Forelimb muscle (tissue), 1 donor: ENCODE measurements at places on chromosomes 6 and 20. TPM values are rescaled to one million over a fixed set of nuclear protein-coding genes. Genes with fewer than 3 reads are reported as not detected.

ARFGEF3 gene
- 1.7 TPM for polyA plus RNA-seq

SFT2D1 gene
- 35.1 TPM for polyA plus RNA-seq

TFB1M gene
- 14.3 TPM for polyA plus RNA-seq

CD93 gene
- polyA plus RNA-seq = 49.7 TPM

ZNF391 gene
- 3.7 TPM for polyA plus RNA-seq

SEMG1 gene
- polyA plus RNA-seq = not detected

EBF4 gene
- polyA plus RNA-seq = 9.0 TPM

CCN2 gene
- polyA plus RNA-seq = 27.2 TPM

GRCh38 chr20:3313683-3314065 is 74.7 kb upstream of the SLC4A11 start:
- DNase-seq = no peak

GRCh38 chr6:112253841-112254816 is at the start of gene LAMA4:
TSS of gene LAMA4 (minus strand) at chr6:112254567. CDS start at chr6:112254150, 417 bp downstream.
- DNase-seq = no peak

- DNase-seq = no peak
These were observed 23.5 kb upstream of the OCSTAMP start for GRCh38 chr20:46573788-46574584.

GRCh38 chr6:148698671-148699180 is 48.1 kb upstream of the UST start:
- DNase-seq = no peak

- DNase-seq = no peak
These were observed 3.2 kb upstream of the IFNGR1 start for GRCh38 chr6:137222381-137222780.

- no peak for DNase-seq
These were observed 56.6 kb upstream of the RREB1 start for GRCh38 chr6:7050872-7051779.

GRCh38 chr6:119330520-119331113 is 18.9 kb downstream of the MAN1A1 start:
- no peak for DNase-seq

DNA sequence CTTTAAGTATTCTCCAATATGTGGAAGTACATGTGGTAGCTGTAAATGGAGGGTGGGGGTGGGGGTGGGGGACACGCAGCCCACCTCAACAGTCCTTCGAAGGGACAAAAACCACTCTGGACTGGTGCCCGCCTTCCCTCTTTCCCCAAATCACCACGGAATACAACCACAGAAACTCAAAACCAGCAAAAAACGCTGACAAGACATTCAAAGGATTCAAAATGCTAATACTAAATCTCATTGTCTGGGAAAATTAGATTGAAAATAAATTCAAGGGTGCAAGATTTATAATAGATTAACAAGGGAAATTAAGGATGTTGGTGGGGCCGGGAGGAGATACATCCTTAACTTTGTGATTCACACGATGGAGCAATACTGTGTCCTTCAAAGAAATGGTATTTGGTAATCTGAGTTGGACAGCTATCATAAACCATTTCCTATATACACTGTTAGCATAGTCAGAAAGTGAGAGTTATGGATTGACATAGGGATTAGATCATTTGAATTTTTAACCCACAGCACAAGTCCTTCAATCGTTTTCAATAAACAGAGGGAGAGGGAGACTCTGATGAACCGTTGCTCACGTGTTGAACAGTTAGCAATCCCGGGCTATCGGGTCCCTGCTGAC is 766 bp upstream of the TBC1D22B start:
- DNase-seq = no peak

DNA sequence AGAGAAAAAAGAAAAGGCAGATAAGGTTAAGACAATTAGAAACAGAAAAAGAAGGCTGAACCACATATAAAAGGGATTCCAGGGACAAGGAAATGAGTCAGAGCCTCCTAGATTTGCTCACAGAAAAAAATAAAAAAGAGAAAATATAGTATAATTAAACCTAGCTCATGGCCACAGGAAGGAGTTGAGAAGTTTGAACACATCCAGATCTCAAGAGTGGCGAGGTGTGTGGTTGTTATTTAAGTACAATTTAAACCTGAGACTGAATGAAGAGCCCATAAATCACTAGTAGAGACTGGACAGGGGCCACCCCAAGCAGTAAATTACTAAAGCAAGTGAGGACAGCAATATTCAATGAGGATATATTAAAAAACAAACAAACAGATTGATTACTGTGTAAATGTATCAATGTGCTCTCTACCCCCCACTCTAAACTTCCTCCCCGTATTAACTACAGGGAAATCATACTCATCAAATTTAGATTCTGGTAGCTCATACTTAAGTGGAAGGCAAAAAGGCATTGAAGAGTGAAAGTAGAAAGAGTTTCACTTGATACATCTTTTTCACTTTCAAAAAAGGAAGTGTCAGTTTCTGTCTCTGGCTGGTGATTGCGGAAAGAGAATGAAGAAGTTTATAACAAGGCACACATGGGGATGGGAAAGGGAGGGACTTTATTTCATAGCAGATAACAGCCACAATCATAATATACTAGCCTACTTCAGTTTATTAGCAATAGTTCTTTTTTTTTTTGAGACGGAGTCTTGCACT is 49.3 kb upstream of the SCAF8 start:
- DNase-seq = no peak

- no peak for DNase-seq
These were observed 17.8 kb upstream of the MYT1 start for GRCh38 chr20:64146301-64146935.

- DNase-seq = no peak
These were observed 45.1 kb downstream of the SPATA2 start for GRCh38 chr20:49870261-49870660.

DNA sequence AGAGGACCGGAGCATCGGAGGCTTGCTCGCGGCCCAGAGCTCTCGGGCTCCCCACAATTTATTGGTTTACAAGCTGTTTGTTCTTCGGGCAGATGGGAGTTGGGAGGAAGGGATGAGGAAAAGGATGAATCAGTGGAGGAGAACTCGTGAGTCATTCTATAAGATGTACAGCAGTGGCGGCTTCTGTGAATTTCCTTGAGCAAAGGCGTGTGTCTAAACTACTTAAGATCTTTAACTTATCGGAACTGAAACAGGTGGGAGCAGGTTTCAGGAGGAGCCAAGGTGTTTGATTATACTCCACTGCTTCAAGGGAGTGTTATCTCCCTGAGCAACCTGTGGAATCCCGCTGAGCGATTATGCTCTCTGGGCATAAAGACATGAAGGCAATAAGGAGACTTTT is 50.5 kb upstream of the IBTK start:
- no peak for DNase-seq

DNA sequence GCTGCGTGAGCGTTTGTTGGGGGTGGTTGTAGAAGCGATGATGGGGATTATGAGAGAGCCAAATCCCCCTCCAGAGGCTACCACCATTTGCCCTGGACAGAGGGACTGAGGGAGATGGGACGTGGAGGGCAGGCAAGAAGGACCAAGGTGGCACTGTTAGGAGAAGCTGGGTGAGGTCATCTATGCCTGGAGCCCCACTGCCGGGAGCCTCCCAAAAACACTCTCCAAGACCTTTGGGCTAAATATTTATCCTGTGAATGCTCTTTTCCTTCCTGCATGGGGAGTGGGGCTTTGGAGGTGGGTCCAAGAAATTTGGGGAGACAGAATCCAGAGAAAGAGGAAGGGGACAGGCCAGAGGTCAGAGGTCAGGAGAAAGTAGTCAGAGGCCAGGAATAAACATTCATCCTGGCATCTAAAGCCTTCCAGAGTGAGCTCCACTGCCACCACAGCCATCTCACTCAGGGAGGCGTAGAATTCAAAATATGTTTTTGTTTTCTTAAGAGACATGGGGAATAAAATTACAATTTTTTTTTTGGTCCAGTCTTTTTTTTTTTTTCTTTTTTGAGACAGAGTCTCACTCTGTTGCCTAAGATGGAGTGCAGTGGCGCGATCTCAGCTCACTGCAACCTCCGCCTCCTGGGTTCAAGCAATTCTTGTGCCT is 17.8 kb upstream of the PTGIS start:
- no peak for DNase-seq

DNA sequence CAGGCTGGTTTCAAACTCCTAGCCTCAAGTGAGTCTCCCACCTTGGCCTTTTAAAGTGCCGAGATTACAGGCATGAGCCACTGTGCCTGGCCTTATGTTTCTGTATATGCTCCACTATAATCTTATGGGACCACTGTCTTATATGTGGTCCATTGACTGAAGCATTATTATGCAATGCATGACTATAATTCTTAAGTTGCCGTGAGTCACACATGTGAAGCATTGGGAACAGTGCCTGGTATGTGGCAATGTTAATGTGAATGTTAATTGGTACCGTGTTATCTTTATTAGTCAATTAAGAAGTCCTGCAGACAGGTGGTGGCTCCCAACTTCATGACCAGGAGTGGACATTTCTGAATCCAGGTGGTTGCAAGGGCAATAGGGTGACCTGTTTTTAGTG is 14.7 kb upstream of the ASXL1 start:
- no peak for DNase-seq

DNA sequence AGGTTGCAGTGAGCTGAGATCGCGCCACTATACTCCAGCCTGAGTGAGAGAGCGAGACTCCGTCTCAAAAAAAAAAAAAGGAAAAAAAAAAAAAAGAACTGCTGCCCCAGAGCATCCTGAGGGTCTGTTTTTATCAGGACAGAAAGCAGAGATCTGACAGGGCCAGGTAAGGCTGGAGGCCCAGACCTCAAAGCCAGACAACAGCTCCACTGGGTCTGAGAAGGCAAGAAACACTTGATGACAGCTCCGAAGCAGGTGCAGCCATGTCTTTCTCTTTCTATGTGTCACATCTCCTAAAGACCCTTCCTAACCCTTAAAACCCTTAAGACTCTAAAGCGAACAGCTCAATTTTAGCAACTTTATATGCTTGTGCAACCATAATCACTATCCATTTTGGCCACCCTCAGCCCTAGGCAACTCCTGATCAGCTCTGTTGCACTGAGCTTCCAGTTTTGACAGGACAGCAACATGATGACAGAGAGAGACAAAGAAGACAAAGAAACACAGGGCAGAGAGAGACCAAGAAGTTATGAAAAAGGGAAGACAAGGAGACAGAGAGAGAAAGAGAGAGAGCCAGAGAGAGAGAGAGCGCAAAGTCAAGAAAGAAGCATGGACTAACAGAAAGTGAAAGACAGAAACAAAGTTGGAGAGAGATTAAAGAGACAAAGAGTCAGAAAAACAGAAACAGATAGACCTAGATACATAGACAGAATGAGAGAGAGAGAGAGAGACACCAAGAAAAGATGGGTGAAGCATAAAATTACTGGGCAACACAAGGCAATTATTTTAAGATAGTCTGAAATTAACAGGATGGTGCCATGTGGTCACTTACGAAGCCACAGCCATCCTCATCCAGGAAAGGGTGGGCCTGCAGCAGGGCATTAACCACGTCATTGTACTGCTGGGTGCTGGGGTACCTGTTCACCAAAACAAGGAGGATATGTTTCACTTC is 39.2 kb downstream of the SAMD3 start:
- no peak for DNase-seq

DNA sequence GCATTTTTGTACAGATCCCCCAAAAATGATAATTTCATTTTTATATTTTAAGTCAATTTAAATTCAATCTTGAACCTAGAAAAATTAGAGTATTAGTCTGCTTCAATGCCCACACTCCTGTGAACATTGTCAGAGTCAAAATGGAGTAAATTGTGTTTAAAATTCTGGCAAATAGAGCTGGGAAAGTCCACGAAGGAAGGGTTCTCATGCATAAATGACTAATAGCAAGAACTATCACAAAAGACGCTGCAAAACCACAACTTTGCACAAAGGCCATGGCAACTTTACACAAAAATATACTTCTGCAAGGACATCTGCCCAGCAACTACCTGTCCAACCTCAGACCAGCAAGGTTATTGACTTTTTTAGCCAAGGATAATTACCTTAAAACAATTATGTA is 203.2 kb upstream of the SMLR1 start:
- DNase-seq = no peak

DNA sequence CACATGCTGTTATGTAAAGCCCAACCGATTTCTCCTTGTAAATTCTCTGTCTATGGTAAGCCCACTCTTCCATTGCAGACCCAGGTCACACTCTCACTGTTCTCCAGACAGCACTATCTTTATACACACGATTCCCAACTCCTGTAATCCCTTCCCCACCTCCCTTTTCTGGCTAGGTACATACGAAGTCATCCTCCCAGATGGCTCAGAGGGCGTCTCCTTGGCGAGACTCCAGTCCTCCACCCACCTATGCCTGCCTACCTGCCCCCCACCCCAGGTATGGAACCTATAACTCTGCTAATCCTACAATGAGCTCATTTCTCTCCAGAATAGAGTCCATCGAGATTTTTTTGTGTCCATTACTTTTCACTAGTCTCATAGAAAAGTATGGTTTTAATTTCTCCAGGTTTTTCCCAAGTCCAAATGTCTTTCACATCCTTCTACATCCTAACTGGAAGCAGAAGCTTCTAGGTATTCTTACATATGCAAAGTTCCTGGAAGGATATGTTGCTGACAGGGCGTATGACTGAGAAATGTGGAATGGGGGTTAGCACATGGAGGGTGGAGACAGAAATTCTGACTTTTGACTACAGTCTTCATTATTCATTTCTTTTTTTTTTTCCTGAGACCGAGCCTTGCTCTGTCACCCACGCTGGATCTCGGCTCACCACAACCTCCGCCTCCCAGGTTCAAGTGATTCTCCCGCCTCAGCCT is 22.8 kb downstream of the SCML4 start:
- DNase-seq = no peak

- no peak for DNase-seq
These were observed 374.8 kb upstream of the EPHA7 start for GRCh38 chr6:93794166-93794565.

DNA sequence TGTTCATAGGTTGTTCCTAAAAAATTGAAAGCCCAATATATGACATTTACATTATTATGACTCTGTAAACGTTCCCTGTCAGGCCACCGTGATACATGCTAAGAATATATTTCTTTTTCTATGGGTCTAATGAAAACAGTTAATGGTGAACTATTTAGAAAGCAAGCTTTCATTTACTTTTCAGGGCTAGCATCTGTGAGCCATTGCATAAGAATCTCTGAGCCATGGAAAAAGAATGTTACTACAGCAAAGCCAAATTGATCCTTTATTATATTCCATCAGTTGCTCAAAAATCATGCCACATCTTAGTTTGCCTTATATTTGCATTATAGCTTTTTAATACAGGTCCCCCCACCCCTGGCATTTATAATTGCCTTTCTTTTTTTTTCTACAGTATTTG is 275.5 kb downstream of the ZFAND3 start:
- no peak for DNase-seq

DNA sequence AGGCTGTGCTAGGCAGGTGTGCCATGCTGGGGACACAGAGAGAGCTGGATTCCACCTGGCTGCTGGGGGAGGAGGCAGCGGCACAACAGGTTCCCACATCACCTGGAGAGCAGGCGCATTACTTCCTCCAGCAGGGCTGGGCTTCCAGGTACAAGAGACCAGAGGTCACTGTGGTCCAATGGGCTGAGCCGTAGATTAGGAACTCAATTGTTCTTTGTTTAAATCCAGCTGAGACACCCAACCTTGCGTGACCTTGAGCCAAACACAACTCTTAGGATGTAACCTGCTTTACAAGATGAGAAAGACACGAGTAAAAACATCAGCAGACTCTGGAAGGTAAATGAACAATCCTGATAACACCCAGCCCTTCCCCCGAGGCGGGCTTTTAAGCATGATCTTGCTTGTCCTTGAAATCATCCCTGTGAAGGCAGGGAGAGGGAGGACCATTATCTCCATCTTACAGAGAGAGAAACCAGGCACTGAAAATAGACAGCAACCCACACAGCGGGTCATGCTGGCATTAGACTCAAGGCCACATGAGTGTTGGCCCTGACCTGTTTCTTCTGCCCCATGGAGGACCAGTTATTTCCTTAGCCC is 216.5 kb upstream of the RREB1 start:
- DNase-seq = no peak
